Esophagus squamous epithelium (tissue), 5 donors: ENCODE measurements at places on chromosomes 1 and 21.

- no peak for DNase-seq
Measured at GRCh38 chr1:209156991-209157390, 426.5 kb upstream of the CAMK1G start.

DNA sequence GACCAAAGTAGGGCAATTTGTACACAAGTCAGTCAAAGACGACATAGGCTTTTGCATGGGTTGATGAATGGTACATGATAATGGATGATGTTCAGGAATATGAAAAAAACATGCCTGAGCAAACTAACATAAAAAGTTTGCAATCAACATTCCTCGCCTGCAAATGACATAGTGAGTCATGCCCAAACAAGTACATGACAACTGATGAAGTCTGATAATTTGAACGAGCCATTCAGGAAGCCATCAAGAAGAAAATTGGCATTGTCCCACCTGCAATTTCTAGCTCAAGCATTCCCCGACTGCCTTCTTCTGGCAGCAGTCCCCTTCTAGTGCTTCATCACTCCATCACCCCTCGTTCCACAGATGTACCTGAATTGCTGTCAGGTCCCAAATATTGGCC, 118.4 kb upstream of the NR5A2 start:
- DNase-seq, result no peak

DNA sequence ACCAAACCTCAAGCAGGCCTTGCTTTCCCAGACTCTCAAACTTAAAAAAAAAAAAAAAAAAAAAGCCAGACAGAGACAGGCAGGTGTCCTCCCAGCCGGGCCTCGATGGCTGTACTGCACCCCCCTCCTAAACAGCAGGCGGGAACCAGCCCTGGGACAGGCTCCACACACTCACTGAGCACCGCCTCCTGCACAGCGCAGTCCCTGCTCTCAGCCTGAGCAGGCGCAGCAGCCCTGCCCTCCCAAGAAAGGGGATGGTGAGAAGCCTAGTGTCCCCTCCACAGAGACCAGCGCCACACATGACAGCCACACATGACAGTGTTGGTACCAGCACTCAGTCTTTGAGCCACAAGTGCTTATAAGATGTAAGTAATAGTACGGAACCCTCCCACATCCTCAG, 11.9 kb downstream of the MX2 start:
- no peak for DNase-seq

- DNase-seq, result no peak
Measured at GRCh38 chr1:82565146-82565545, 764.4 kb downstream of the ADGRL2 start.

GRCh38 chr21:43273016-43273707, 104.4 kb downstream of the CRYAA start:
- DNase-seq, result no peak
